Stimulated activated CD4-positive, alpha-beta T cell treated with anti-CD3 and anti-CD28 coated beads, Interleukin-15, amount 100 ng/mL, for 1 hour (primary cell): ENCODE measurements at places on chromosomes 6 and 20.

DNA sequence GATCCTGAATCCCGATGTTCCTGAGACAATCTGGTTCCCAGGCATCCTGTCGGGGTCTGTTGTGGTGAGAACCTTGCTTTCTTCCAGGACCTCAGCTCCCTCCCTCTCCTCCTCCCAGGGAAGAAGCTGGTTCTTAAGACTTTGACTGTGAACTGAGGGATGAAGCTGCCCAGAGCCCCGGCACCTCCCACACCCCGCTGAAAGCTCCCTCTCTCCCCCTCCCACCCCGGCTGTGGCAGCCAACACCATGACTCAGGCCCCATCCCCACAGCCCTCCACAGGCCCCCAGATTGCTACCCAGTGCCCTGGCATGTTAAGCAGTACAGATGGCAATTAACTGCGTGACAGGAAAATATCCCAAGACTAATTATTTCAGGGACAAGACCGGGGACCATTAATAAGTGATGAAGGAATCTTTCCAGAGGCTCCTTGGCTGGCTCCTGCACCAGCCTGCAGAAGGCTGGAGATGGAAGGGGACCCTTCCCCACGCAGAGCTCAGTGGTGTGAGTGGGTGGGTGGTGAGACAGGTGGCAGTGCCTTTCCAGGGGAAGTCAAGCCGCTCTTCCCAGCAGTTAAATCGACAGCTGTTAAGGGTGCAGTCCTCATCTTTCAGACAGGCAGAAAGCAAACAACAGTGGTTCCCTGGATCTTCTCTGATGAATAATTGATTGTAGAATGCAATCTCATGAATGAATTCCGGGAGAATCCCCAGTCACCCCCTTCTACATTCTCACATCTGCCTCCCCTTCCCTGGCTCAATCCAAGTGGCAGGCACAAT is 237.9 kb downstream of the LRFN2 start:
- DNase-seq: no peak

- DNase-seq: no peak
These were observed 8.0 kb upstream of the L3MBTL3 start for GRCh38 chr6:130010387-130010786.

DNA sequence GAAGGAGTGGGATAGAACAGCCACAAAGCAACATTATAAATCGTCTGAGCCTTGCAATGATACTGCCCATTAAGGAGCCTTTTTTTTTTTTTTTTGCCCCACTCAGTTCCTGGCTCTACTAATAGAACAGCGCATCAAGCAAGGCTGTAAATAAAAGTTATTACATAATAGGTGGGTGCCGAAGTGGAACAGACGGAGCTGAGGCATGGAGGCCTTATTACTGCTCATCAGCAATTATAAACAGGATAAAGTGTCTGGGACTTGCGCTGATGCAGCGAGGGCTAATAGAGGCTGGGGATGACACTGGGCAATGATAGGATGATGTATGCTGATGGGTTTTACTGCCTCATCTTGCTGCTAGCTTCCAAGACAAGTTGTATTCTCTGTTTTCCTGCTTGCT is 272.1 kb downstream of the ZFAND3 start:
- DNase-seq: no peak

GRCh38 chr6:127554435-127555006 is 22.5 kb upstream of the C6orf58 start:
- DNase-seq: no peak

GRCh38 chr6:28865401-28866204 is 58.2 kb downstream of the TRIM27 start:
- DNase-seq: peak; percentile 20

DNA sequence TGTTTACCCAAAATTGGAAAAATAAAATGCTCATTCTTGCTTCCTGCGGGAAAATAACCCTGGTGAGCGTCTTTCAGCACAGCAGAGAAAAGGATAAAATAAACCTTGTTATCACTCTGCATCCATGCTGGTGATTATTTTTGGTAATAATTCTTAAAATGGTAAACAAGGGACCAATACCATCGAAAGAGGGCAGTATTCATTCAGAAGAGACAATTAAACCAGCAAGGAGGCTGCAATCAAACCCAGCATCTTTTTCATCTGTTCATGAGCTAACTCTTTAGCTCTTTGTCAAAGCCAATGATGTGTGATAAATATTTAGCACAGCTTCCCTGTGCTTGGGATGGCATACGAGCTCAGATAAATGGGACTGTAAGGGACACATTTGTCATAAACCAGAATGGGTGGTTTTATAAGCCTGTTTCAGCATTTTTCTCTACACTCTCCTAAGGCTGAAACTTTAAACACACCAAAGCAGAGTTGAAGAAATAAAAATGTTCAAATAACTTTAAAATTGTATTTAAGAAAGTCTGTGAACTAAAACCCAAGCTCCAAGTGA is 34.4 kb downstream of the CDH26 start:
- DNase-seq: no peak

DNA sequence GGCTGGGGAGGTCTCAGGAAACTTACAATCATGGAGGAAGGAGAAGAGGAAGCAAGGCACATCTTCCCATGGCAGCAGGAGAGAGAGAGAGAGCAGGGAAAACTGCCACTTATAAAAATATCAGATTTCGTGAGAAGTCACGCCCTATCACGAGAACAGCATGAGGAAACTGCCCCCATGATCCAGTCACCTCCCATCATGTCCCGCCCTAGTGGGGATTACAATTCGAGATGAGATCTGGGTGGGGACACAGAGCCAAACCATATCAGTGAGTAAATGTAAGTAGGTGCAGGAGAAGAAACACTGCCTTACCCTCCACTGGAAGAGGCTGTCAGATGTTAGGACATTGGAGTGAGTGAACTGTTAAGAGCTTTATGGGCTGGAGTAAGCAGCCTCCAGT is 270.4 kb downstream of the TFAP2C start:
- no peak for DNase-seq

DNA sequence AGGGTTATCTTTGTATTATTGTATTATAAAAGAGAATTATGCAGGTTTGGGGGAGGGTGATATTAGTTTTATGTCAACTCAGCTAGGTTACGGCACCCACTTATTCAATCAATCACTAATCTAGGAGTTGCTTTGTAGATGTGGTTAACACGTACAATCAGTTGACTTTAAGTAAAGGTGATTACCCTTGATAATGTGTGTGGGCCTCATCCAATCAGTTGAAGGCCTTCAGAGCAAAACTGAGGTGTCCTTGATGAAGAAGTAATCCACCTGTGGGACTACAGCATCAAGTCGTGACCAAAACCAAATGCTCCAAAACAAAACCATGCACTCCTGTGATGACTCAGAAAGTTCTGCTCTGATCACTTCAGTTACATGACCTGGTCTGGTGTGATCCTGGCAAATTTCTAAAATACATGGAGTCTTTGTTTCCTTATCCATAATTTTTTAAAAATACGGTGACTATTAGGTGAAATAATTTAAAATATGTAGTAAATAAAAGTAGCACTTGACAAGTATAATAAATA is 114.1 kb downstream of the IYD start:
- no peak for DNase-seq

DNA sequence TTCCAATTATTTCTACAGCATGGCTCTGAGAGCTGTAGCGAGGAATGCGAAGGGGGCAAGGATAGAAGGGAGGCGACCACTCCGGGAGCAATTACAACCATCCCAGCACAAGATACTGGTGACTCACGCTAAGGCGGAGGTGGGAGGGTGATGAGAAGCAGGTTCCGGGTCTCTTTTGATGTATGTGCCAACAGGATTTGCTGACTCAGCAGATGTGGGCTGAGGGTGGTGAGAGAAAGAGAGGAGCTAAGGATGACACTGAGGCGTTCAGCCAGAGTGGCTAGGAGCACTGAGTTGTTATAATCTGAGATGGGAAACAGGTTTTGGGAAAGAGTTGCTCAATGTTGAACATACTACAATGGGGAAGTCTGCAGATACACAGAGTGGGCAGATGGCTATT is 9.3 kb upstream of the TXNDC5 start:
- DNase-seq: peak; percentile 14

DNA sequence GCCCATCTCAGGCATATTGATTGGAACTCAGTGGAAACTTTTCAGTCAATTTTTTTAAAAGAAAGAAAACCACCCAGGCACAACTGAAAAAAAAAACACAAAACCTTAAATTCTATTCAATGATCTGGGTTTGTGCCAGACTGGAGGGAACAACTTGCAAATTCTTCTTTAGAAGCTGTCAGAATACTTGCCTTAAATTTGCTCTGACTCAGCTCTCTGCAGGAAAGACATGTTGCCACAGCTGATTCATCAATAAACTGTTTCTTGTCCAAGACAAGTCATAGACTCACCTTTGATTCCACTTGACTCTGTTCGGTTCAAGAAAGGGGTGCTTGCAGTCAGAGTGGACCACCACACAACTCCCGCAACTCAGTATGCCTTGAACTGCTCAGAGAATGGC is 117.8 kb upstream of the F13A1 start:
- DNase-seq: no peak

DNA sequence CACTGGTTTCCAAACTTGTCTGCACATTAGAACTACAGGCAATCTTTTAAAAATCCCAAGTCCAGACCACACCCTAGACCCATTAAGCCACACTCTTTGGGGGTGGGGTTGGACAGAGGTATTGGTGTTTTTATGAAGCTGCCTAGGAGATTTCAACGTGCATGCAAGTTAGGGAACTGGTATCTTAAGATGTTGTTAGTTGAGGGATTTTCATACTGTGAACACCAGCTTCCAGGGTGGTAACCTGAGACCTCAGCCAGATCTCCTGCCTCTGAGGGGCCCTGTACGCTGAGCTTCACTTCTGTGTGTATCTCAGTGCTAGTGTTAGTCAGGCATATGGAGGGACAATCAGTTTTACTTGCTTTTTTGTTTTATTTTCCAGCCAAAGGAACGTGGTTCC is 138.0 kb downstream of the UTRN start:
- DNase-seq: no peak

- DNase-seq: no peak
These were observed 477.6 kb downstream of the EPM2A start for GRCh38 chr6:145257704-145258103.

- DNase-seq: peak; percentile 21
These were observed 44.8 kb upstream of the SLC2A12 start for GRCh38 chr6:134097114-134097707.

DNA sequence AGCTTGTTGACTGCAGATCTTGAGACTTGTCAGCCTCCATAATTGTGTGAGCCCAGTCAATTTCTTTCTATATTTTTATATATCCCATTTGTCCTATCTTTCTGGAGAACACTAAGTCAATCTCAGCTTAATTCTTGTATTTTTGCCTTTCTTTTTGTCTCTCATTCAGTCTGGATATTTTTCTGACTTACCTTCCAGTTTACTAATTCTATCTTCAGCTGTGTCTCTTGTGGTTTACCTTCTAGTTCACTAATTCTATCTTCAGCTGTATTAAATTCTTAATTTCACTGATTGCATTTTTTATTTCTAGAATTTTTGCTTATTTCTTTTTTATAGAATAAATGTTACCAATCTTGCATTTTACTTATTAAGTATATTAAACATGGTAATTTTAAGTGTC is 17.8 kb upstream of the RFX6 start:
- no peak for DNase-seq

DNA sequence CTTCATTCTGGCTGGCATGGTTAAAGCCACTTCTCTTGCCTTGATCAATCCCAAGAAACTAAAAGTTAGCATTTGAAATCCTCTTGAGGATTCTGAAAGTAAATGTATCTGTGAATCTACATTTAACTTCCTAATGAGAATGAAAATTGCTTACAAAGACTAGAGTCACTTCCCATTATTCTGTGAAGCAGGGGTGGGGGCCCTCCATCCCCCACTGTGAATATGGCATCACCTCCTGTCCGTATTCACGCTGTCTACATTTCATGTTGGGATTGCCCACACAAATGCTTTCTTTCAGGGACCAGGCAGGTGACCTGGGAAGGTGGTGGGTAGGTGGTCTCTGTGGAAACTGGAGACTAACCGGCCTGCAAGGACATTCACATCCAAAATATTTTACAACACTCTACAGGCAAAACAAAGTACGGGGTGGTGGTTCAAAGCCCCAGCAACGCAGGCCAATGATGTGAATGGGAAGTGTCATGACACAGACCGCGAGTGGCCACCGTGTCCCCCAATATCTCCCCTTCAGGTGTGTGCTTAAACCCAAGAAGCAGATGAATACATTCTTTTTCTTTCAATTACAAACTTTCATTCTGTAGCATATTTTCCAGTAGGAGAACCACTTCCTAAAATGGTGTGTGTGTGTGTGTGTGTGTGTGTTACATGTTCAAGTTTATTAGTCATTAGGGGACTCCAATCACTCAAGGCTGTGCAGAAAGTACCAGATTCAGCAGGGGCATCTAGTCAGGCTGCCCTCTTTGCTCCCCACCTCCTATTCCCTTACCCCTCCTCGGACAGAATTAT is 132.2 kb downstream of the PRND start:
- DNase-seq: no peak

- DNase-seq: no peak
These were observed 18.0 kb downstream of the ZNF217 start for GRCh38 chr20:53575481-53576194.

- DNase-seq: no peak
These were observed 63.5 kb upstream of the TMEM30A start for GRCh38 chr6:75347898-75348610.

DNA sequence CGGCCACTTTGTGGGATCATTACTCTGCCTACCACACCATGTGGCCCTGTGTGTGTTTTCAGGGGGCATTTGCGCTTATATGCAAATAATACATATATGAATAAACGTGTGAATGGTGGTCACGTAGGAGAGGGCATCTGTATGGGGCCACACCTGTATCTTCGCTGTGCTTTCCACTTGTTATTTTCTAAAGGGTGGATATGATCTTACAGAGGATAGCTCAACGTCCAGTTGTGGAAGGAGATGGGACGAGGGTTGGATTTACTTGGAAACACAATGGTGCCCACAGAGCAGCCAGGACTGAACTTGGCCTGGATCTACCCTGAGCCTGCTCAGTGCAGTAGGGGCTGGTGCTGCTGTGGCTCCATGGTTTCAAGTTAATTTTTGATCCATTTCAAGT is 93.3 kb downstream of the YTHDF1 start:
- no peak for DNase-seq

DNA sequence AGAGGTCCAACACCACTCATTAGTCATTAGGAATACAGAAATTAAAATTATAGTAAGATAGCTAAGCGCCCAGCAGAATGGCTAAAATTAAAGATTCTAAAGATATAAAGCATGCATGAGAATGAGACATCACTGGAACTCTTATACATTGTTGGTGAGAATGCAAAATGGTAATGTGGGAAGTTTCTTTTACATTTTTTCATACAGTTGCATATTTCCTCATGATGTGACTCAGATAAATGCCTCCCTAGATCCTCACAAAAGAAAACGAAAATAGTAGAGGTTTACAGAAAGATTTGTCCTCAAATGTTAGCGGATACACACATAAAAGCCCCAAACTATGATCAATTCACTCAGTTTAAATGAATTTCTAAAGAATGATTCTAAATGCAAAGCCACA is 633.7 kb upstream of the GJE1 start:
- DNase-seq: no peak

GRCh38 chr6:36419310-36419709 is 23.3 kb downstream of the PXT1 start:
- no peak for DNase-seq

DNA sequence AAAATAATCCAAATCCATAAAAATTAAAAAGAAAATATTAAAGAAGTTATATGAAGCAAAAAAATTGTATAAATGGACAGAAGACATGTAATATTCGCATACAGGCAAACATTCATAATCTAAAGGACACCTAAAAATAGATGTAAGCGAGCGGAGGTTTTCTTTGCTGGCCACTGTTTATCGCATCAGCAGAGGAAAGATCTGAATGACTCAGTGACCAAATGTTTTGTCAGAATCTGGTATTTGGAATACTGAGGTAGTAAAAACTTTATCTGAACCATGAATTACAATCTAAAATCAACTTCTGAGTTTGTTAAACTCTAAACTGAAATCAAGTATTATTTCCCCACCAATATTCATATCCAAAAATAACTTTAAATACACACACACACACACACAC is 7.8 kb downstream of the TSPYL4 start:
- no peak for DNase-seq
